ENCODE measurements at places on chromosomes 1 and 21.

- peaks cover 5% of the 10 kb centered on the region for H3K4me1 ChIP-seq
- H3K36me3 ChIP-seq, result no peaks in the 10 kb centered on the region
- H3K27ac ChIP-seq, result no peak overlapping the region
- DNase-seq, result no peak
- no peak overlapping the region for H3K4me3 ChIP-seq
- peaks cover 47% of the 10 kb centered on the region for H3K27me3 ChIP-seq
Measured at GRCh38 chr1:47224676-47225399, 7.2 kb downstream of the TAL1 start.

GRCh38 chr1:116573431-116574095, 2.7 kb upstream of the CD58 start:
- H3K4me1 ChIP-seq, result peaks cover 38% of the 10 kb centered on the region
- peaks cover 2% of the 10 kb centered on the region for H3K36me3 ChIP-seq
- DNase-seq, result no peak
- H3K4me3 ChIP-seq, result no peak overlapping the region
- H3K27ac ChIP-seq, result no peak overlapping the region
- H3K27me3 ChIP-seq, result peaks cover 14% of the 10 kb centered on the region

DNA sequence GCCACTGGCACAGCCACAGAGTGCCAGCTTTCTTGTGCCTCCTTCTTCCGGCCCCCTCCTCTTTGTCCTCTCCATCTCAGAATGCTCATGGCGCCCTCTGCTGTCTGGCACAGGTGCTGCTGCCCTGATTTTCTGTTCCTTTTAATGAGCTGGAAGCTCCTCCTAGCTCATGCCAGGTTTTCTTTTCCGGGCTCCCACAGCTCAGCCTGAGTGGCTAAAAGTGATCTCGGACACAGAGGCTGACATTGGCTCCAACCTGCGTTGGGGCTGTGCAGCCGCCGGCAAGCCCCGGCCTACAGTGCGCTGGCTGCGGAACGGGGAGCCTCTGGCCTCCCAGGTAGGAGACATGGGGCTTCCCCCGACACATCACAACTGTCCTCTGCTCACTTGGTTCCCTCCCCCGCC, 18.7 kb downstream of the CNTN2 start:
- H3K4me3 ChIP-seq, result no peak overlapping the region
- H3K36me3 ChIP-seq, result no peaks in the 10 kb centered on the region
- H3K27ac ChIP-seq, result no peak overlapping the region

GRCh38 chr21:28338701-28339305, 653.9 kb downstream of the LTN1 start:
- H3K4me1 ChIP-seq, result no peaks in the 10 kb centered on the region
- no peak overlapping the region for H3K27ac ChIP-seq
- peaks cover 8% of the 10 kb centered on the region for H3K27me3 ChIP-seq
- no peak for DNase-seq

DNA sequence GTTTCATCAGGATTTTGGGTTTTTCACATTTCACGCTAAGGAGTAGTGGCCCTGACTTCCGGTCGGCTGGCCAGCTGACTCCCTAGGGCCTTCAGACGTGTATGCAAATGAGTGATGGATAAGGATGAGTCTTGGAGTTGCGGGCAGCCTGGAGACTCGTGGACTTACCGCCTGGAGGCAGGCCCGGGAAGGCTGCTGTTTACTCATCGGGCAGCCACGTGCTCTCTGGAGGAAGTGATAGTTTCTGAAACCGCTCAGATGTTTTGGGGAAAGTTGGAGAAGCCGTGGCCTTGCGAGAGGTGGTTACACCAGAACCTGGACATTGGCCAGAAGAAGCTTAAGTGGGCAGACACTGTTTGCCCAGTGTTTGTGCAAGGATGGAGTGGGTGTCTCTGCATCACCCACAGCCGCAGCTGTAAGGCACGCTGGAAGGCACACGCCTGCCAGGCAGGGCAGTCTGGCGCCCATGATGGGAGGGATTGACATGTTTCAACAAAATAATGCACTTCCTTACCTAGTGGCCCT, 23.1 kb upstream of the TNFRSF1B start:
- H3K4me1 ChIP-seq, result peaks cover 45% of the 10 kb centered on the region
- no peaks in the 10 kb centered on the region for H3K36me3 ChIP-seq
- H3K27ac ChIP-seq, result peak overlapping the region; percentile 85
- DNase-seq, result no peak

DNA sequence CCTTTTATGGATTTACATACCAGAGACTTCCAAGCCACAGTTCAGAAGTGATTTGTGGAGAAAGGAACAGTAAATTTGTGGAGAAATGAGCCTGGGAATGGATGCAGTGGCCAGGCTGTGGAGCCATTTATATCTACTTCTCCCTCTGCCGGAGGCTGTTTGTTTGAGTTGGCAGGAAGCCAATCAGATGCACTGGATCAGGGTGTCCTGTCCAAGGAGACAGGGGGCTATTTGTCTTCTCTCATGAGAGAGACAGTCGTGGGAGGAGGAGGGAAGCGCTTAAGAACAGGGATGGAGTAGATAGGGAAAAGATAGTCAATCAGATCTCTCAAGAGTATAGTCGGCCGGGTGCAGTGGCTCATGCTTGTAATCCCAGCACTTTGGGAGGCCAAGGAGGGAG, 2.8 kb upstream of the HAPLN2 start:
- DNase-seq, result no peak
- peaks cover 77% of the 10 kb centered on the region for H3K27me3 ChIP-seq
- H3K4me3 ChIP-seq, result no peak overlapping the region
- no peaks in the 10 kb centered on the region for H3K36me3 ChIP-seq
- H3K4me1 ChIP-seq, result peaks cover 7% of the 10 kb centered on the region

- H3K36me3 ChIP-seq, result peaks cover 6% of the 10 kb centered on the region
- no peak for DNase-seq
- H3K4me1 ChIP-seq, result no peaks in the 10 kb centered on the region
Measured at GRCh38 chr1:45945426-45945825, 142.0 kb downstream of the MAST2 start.

- DNase-seq, result no peak
- H3K27ac ChIP-seq, result no peak overlapping the region
- H3K4me1 ChIP-seq, result no peaks in the 10 kb centered on the region
Measured at GRCh38 chr1:33819290-33819912, 44.5 kb upstream of the HMGB4 start.

- H3K4me3 ChIP-seq, result no peak overlapping the region
- no peak overlapping the region for H3K27ac ChIP-seq
- DNase-seq, result no peak
Measured at GRCh38 chr1:218748071-218748470, 402.9 kb downstream of the TGFB2 start.

DNA sequence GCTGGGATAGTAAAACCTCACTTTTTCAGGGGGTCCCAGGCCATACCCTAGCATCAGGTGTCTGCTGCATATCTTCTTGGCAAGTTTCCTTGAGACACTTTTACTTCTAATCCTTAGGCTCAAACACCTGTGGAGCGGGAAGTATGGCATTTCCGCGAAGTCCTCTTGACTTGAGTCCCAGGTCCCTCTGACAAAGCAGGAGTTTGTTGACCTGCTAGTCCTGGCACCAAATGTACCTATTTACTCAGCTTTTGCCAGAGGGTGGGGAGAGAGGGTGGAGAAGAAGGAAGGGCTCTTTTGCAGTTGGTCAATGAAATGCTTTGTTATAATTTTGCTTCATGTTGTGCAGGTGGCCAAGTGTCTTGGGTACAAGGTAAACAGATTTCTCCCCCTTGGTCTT, 59.7 kb downstream of the CLIC6 start:
- H3K27me3 ChIP-seq, result peaks cover 31% of the 10 kb centered on the region
- peaks cover 12% of the 10 kb centered on the region for H3K4me1 ChIP-seq
- H3K36me3 ChIP-seq, result no peaks in the 10 kb centered on the region
- no peak overlapping the region for H3K27ac ChIP-seq

DNA sequence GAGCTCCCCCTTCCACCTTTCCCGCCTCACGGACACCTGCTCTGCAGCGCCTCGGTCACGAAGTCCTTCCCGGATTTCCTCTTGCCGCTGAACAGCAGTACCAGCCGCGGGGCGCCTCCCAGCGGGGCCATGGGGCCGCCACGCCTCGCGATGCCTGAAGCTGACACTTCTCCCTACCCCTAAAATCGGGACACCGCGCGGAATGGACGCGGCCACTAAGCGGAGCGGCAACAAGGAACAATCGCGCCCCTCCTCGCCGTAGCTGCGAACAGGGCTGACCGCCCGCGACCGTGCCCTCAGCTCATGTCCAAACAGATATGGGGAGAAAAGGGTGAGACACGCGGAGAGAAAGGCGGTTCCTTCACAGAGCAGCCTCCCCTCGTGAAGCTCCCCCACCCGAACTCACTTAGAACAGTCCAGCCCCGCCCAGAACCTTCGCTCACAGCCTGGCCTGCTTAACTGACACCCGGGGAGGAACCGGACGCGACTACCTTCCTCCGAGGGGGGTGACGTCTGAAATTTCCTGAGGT, at the start of gene PMVK:
Gene PMVK, minus strand, starts transcription at position 165 of the 530 bp plus-strand sequence. Its CDS starts 34 bp downstream, at position 131.
- peaks cover 2% of the 10 kb centered on the region for H3K36me3 ChIP-seq
- H3K4me1 ChIP-seq, result peaks cover 33% of the 10 kb centered on the region
- H3K27ac ChIP-seq, result peak within 1 kb of the TSS; percentile 97
- peak; percentile 92 for DNase-seq
- peak within 1 kb of the TSS; percentile 90 for H3K4me3 ChIP-seq
- no peaks in the 10 kb centered on the region for H3K27me3 ChIP-seq

DNA sequence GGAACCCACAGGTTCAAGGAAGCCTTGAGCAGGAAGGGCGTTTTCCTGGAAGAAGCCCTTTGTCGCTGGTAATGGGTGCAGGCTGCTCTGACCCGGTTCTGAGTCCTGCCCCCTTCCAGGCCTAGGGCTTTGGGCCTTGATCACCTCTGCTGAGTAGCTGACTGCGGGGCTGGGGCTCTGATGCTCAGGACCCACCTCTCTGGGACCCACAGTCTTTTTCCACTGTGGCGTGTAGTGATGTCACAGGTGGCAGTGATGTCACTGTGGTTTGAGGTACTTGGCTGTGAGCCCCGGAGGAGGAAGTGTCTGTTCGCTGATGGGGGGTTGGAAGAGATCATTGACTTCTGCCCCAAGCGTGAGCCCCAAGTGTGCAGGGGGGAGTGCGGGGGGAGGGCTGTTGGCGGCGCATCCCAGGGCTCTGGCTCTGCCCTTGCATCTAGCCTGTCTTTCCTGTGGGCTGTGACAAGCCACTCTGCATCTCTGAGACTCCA, 6.9 kb downstream of the TNFRSF1B start:
- H3K4me3 ChIP-seq, result peak overlapping the region; percentile 82
- no peaks in the 10 kb centered on the region for H3K27me3 ChIP-seq
- DNase-seq, result peak; percentile 90
- H3K27ac ChIP-seq, result peak overlapping the region; percentile 97
- peaks cover 83% of the 10 kb centered on the region for H3K4me1 ChIP-seq

DNA sequence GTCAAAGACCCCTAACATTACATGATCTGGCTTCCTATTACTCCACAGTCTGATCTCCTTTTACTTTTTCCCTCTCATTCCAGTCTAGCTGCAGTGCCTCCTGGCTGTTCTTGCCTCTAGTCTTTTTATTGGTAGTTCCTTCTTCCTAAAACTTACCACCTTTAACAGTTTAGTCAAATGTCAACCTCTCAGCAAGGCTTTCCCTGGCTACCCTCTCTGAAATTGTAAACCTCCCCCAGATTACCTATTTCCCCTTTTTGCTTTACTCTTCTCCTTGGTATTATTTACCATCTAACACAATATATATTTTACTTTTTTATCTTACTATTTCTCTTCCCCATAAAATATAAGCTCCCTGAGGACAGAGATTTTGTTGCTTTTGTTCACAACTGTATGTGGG, 129.6 kb downstream of the CLEC20A start:
- no peaks in the 10 kb centered on the region for H3K36me3 ChIP-seq
- H3K4me3 ChIP-seq, result no peak overlapping the region
- no peak for DNase-seq
- H3K27ac ChIP-seq, result no peak overlapping the region

Measured in activated naive CD8-positive, alpha-beta T cell treated with anti-CD3 and anti-CD28 coated beads, Interleukin-2, amount 10 ng/mL, durations not matched to agents 7 days and 5 days (primary cell).